ENCODE measurements at places on chromosomes 13 and 19. TPM values are rescaled to one million over a fixed set of nuclear protein-coding genes. Genes with fewer than 3 reads are reported as not detected.

Gene APLP1
- not detected for total RNA-seq

Gene CEACAM4
- 3.9 TPM for total RNA-seq

Gene HRC
- total RNA-seq: not detected

Gene IFNL1
- not detected for total RNA-seq

Gene TNFSF11
- total RNA-seq: 0.42 TPM

Measured in mononuclear cell (primary cell).